B cell (primary cell): ENCODE measurements at places on chromosomes 7 and 10. TPM values are rescaled to one million over a fixed set of nuclear protein-coding genes. Genes with fewer than 3 reads are reported as not detected.

DNA sequence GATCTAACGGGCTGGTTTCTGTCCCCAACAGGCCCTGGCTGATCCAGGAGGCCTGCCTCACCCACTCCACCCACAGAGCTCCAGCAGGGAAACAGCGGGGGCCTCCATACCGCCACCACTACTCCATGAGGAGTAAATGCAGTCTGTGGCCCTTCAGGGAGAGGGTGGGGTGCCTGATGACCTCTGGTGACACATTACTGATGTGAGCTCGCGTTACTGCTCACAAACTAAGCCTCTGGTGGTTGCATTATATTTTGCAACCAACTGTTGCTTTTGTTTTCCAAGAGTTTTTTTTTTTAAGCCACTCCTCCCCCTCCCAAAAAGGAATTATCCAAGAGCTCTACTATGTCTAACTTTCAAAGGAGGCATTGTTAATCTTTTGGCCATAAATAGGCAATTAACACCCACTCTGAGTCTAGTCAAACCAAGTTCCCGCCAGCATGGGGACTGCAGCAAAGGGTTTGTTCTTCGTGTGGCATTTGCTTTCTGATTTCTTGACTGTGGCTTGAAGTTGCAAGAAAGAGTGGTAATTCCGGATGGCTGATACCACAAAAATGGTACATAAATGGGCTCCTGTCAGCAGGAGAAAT is 72.6 kb downstream of the FAM53B start:
- DNase-seq, result no peak
- H3K36me3 ChIP-seq, result no peaks in the 10 kb centered on the region
- H3K27me3 ChIP-seq, result no peaks in the 10 kb centered on the region
- H3K4me1 ChIP-seq, result peaks cover 27% of the 10 kb centered on the region

- H3K4me3 ChIP-seq, result no peak overlapping the region
- no peaks in the 10 kb centered on the region for H3K36me3 ChIP-seq
- peaks cover 99% of the 10 kb centered on the region for H3K4me1 ChIP-seq
- peak overlapping the region; percentile 98 for H3K27ac ChIP-seq
- no peaks in the 10 kb centered on the region for H3K27me3 ChIP-seq
Observed at GRCh38 chr10:124732931-124733570, 11.1 kb downstream of the FAM53B start.

- H3K4me1 ChIP-seq, result no peaks in the 10 kb centered on the region
- H3K36me3 ChIP-seq, result no peaks in the 10 kb centered on the region
- no peak overlapping the region for H3K27ac ChIP-seq
- H3K4me3 ChIP-seq, result no peak overlapping the region
Observed at GRCh38 chr7:24025094-24025493, 258.9 kb upstream of the NPY start.

DNA sequence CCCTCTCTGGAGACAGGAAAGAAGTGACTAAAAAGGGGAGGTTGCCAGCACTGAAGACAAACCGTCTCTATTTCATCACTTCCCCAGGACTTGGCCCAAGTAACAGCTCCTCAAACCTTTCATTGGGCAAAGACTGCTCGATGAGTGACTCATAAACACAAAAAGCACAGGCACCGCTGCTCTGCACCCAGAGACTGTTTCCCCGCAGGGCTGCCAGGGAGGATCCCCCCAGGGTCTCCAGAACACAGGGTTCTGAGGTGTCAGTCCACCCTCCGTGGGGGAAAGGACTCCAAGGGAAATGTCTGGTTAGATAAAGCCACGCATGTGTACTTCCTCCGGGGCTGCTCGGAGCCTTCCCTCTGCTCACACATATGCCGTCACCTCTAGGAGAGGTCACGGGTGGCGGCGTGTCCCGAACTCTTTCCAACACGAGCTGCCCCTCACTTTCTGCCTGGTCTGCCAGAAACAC is 59.9 kb downstream of the INSIG1 start:
- no peaks in the 10 kb centered on the region for H3K36me3 ChIP-seq
- H3K4me1 ChIP-seq, result peaks cover 33% of the 10 kb centered on the region
- no peak overlapping the region for H3K4me3 ChIP-seq
- H3K27me3 ChIP-seq, result peaks cover 27% of the 10 kb centered on the region

DNA sequence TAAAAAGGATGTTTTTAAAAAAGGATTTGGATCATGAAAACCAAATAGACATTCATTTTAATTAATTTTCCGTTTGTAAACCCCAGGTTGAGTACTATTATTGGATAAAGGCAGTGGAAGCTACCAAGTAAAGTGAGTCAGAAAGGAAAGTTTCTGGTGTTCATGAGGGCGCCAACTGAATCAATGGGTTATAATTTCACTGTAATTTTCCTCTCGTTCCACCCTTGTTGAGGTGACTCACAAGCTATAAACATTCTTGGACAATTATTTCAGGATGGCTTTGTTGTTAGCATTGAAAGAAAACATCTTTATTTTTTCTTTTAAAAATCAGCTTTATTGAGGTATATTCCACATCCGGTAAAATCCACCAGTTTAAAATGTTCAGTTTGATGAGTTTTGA is 5.1 kb upstream of the FAM133B start:
- H3K4me3 ChIP-seq, result no peak overlapping the region
- H3K27ac ChIP-seq, result no peak overlapping the region
- no peak for DNase-seq
- no peaks in the 10 kb centered on the region for H3K36me3 ChIP-seq
- peaks cover 2% of the 10 kb centered on the region for H3K27me3 ChIP-seq

DNA sequence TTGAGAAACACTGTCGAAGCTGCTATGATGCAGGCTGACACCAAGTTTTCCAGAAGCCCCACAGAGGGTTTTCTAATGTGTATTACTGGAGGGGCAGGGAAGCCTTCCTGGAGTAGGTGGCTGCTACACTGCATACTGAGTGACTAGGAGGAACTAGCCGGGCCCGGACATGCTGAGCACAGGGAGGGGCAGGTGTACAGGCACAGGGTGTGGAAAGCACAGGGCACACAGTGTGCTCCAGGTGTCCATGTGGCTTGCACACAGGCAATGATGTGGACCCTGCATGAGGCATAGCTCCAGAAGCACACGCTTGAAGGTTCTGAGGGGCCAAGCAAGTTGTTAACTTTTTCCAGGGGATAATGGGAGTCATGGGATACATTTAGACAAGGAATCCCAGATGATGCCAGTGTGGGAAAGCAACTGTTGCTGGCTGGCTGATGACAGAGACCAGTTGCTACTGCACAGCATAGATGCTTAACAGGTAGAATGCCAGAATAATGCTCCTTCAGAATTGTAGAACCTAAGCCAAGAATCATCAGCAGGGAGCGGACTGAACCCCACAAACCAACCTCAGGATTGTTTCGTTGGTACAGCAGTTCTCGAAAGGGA is 14.6 kb downstream of the DHX32 start:
- H3K4me1 ChIP-seq, result no peaks in the 10 kb centered on the region
- no peak overlapping the region for H3K27ac ChIP-seq
- no peaks in the 10 kb centered on the region for H3K27me3 ChIP-seq
- no peaks in the 10 kb centered on the region for H3K36me3 ChIP-seq
- no peak for DNase-seq

- H3K4me3 ChIP-seq, result no peak overlapping the region
- no peaks in the 10 kb centered on the region for H3K27me3 ChIP-seq
- no peak for DNase-seq
- no peaks in the 10 kb centered on the region for H3K4me1 ChIP-seq
Observed at GRCh38 chr7:85016286-85016685, 170.6 kb downstream of the SEMA3D start.

DNA sequence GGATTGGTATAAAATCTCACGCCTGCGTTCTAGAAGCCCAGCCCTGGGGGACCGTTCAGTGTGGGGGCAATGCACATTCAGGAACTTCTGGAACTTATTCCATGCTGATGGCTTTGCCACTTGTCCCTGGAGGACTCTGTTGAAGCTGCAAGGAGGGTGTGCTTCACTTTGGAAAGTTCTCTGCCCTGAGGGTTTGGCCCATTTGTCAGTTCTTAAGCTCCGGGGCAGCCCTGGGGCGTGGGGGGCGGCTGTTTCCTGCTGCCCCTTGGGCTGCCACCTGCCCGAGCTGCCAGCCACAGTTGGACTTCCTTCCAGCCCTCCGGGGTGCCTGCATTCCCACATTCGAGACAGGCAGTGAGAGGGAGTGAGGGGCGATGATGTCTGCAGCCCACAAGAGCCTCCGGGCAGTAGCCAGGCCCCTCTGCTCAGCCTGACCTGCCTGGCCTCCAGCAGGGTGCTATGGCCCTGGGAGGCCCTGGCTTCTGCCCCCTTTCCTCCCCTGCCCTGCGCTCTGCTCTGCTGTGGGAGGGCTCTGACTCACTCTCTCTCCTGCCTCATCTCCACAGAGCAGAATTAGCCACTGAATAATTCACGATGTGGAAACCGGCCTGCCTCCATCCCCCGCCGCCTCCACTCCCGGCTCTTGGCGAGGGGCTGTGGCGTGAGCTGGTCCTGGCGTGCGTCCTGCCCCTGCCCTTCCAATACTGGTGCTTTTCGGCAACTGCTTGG is 1.9 kb downstream of the TTYH3 start:
- peak overlapping the region; percentile 97 for H3K4me3 ChIP-seq
- H3K27me3 ChIP-seq, result no peaks in the 10 kb centered on the region
- peaks cover 35% of the 10 kb centered on the region for H3K4me1 ChIP-seq
- peak; percentile 32 for DNase-seq
- peak overlapping the region; percentile 68 for H3K27ac ChIP-seq
- no peaks in the 10 kb centered on the region for H3K36me3 ChIP-seq

- DNase-seq, result no peak
- H3K27ac ChIP-seq, result no peak overlapping the region
- no peaks in the 10 kb centered on the region for H3K4me1 ChIP-seq
Observed at GRCh38 chr7:128708824-128709223, 30.3 kb upstream of the CALU start.

DNA sequence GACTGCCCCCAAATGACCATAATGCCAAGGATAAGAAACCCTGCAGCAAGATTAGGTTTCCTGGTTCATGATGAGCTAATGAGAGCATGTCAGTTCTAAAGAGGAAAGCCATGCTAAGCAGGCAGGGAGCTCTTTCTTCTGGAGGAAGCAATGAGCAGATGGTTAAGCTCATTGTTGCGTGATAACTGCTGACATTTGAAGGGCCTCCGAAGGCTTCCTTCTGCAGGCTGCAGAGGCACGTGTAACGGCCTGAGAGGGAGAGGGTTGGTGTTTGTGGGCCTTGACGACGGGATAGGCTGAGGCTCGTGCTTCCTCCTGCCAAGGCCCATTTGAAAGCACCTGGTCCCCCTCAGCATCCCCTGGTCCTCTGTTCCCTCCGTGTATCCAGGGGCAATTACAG is 63.5 kb upstream of the BTBD16 start:
- no peaks in the 10 kb centered on the region for H3K36me3 ChIP-seq
- no peaks in the 10 kb centered on the region for H3K4me1 ChIP-seq
- no peak for DNase-seq

DNA sequence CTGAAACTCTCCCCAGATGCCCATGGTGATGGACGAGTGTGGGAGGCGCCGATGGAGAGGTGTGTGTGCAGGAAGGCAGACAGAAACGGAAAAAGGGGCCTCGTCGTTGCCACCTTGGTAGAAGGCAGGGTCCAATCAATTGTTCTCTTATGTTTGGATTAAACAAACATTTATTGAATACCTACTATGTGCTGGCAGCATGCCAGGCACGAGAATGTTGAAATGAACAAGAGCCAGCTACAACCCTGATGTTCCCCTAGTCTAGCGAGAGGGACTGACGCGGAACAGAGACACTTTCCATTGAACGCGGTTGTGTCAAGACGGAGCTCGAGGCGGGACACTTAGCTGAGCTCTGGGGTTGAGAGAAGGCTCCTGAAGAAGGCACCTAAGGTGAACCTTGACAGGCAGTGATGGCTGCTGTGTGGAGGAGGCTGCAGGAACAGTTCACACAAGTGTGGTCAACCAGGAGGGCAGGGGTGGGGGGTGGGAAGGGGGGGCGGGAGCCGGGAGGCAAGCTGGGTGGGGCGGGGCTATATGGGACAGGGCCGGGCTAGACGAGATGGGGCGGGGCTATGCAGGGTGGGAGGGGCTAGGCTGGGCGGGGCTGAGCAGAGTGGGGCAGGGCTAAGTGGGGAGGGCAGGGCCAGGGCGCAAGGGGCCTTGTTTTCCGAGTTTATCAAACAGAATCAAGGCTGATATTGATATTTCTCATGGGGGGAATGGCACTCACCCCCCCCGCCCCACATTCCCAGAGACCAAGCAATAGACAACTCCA is 181.0 kb downstream of the GATA3 start:
- H3K4me1 ChIP-seq, result no peaks in the 10 kb centered on the region
- no peaks in the 10 kb centered on the region for H3K27me3 ChIP-seq
- no peak for DNase-seq
- no peaks in the 10 kb centered on the region for H3K36me3 ChIP-seq
- H3K4me3 ChIP-seq, result no peak overlapping the region

DNA sequence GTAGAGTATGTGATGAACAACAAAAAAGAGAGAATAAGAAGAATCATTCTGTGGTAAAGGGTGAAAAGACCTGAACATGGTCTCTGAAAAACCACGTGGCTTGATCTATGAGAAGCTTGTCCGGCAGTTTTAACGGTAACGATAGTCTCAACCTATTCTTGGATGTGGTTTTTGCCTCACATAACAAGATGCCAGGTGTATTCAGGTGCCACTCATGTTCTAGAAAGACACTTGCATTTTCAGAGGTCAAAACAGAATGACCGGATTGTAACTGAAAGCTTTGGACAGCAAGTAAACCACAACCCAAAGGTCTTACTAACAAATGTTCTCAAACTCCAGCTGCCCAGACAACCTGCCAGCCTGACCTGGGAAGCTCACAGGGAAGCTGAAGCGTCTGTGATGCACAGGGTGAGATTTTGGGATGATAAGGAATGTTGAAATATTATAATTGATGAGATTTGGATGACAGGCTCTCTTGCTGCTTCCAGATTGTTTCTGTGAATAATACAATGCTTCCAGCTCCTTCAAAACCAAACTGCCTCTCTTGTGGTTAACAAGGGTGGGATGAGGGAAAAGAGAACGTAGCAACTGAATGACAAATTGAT is 137.4 kb upstream of the GRB10 start:
- no peak overlapping the region for H3K4me3 ChIP-seq
- no peaks in the 10 kb centered on the region for H3K27me3 ChIP-seq
- no peak for DNase-seq
- no peaks in the 10 kb centered on the region for H3K4me1 ChIP-seq

DNA sequence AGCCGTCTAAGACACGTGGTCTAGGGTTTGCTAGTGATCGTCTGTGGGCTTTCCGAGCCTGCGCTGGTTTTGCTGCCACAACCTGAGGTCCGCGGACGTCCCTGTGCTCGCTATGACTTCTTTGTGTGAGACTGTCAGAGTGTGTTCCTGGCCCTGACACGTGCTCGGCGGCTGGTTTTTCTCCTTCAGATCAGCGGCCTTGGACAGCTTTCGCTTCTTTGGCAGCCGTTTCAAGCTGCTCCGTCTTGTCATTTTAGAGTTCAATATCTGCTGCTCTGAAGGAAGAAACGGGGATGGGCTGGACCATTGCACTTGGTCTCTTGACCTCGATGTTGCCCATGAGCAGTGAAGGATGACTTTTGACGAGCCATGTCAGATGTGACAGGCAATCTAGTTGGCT is 147.3 kb downstream of the MGMT start:
- no peak overlapping the region for H3K27ac ChIP-seq
- DNase-seq, result no peak
- no peaks in the 10 kb centered on the region for H3K36me3 ChIP-seq
- H3K4me3 ChIP-seq, result no peak overlapping the region
- no peaks in the 10 kb centered on the region for H3K4me1 ChIP-seq

- H3K4me3 ChIP-seq, result no peak overlapping the region
- DNase-seq, result no peak
- H3K27me3 ChIP-seq, result no peaks in the 10 kb centered on the region
- H3K27ac ChIP-seq, result no peak overlapping the region
- no peaks in the 10 kb centered on the region for H3K36me3 ChIP-seq
Observed at GRCh38 chr10:116278846-116279245, 5.8 kb upstream of the GFRA1 start.

Gene PSMA2
- 26.3 and 49.4 TPM in 2 replicates for polyA plus RNA-seq

Gene LSM8
- 65.2 and 178 TPM in 2 replicates for polyA plus RNA-seq

Gene TFPI2
- polyA plus RNA-seq, result 0.17 and 0.21 TPM in 2 replicates

Gene NUPR2
- polyA plus RNA-seq, result not detected in 2 replicates

Gene CRYGN
- polyA plus RNA-seq, result not detected in 2 replicates

Gene TRIM8
- 40.2 and 44.9 TPM in 2 replicates for polyA plus RNA-seq
